ENCODE measurements at places on chromosomes 7 and 10.

DNA sequence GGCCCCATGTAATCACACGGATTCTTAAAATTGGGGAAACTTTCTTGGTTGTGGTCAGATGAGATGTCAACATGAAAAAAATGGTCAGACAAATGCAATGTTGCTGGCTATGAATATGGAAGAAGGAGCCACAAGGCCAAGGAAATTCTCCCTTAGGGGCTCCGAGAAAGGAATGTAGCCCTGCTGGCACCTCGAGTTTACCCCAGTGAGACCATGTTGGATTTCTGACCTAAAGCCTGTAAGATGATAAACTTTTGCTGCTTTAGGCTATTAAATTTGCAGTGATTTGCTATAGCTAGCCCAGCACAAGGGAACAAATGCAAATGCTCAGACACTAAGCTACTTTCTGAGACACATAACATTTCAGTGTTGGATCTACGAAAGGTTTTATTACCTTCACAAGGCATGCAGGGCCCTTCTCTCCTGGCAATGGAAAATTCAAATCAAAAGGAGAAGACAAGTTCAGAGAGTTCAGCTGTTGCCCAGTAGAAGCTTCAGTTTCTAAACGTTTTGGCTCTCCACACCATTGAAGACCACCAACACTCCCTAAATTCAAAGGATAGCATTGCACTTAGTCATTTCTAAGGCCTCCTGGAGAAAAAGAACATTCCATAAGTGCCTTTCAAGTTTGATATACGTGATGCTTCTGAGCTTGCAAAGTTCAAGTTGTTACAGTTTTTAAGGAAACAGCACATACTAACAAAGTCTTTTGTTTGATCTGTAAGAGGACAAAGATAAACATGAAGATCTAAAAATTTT is 23.4 kb downstream of the MCMBP start:
- no peak for DNase-seq

DNA sequence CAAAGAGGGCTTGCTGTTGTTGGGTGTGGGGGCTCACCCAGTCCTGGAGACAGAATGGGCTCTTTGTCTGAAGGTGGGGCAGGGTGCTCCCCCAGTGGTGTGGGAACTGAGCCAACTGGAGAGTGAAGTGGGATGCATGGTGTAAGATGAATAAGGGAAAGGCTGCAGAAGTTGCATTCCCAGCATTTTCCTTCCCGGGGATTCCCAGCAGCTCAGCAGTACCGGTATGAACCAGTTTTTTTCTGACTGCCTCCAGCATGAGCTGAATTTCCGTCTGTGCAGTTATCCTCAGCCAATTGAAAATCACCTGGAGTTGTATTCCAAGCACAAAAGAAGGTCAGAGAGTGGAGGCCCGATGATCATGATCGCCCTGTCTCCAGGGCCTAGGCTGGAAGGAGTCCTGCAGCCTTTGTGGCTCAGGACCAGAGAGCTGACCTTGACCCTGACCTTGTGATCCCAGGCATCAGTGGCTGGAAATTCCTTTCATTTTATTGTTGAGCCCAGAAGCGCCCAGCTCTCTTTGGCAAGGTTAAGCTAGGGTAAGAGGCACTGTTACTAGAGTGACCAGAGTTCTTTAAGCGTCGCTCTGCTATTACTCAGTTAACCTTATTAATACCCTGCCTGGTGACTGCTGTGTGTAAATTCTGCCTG is 33.4 kb downstream of the OGDH start:
- DNase-seq: no peak

DNA sequence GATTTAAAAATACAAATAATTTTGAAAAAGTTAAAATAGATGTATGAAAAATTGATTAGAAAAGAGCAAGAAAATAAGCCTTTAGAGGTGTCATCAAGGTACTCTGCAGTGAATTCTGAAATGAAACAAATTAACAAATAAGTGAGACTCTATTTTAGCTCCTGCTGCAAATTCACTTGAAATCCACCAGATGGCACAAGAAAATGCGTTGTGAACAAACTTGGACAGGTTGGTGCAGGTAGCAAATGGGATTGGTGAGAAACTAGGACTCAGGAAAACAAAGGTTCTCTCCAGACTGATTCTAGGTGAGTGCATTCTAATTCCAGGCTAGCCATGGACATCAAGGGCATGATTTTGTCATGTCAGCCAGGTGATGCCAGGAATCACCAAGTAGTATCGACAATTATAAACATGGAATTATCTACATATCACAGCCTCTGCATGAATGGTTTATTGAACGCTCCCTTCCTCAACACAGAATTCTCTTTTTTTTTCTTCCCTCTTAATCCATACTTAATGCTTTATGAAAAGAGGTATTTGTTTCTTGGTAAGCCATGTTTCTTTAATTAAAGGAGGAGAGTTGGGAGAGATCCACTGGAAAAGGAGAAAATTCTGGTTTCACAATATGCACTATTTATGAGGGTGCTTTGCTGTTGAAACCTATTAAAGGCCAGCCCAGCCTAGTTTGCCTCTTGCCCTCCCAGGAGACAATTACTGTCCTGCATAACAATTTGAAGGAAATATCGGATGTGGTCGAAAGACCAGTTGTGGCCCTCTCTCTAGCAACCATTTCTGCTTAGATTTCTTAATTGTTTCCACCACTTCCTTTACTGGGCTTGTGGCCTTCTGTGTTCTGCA is 118.1 kb downstream of the ZNF365 start:
- no peak for DNase-seq

DNA sequence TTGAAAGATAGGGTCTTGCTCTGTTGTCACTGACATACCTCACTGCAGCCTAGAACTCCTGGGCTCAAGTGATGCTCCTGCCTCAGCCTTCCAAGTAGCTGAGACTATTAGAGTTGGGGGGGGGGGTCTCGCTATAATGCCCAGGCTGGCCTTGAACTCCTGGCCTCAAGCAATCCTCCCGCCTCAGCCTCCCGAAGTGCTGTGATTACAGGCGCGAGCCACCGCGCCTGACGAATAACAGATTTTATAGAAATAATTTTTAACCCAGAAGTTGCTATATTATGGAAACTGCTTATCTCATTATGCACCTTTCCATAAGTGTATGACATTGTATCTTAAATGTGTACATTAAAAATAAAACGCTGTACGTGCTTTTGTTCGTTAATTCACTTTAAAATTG is 846 bp downstream of the ANKRD26 start:
- DNase-seq: no peak

DNA sequence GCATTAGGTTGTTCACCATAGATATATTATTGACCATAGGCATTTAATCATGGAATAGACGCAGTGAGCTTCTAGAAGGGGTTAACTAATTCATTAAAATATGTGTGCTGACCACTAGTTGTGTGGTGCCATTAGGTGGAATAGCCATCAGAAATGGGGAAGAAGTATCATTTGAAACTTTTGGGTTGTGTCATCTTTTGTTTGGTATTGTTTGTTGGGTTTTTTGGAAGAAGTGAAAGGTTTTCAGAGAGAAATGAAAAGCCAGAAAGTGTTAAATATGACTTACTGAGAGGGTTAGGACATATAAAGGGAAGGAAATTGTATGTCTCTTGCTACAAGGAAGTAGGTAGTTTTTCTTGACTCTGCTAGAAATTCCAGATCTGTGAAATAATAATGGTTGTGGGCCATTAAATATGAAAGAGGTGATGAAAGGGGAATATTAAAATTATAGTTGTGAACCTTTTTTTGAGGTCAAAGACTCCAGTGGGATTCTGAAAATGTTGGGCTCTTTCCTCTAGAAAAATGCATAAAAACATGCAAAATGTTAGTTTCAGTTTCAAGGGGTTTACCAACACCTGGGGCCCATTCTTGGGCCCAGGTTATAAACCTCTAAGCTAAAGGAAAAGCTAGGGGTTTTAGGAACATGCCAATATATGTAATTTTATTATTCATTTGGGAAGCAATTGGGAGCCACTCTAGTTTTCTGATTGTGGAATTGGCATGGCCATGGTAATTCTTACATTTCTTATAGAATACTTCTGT is 348.5 kb downstream of the BBS9 start:
- DNase-seq: no peak

- no peak for DNase-seq
These were observed 125.4 kb downstream of the PFKFB3 start for GRCh38 chr10:6327961-6328698.

DNA sequence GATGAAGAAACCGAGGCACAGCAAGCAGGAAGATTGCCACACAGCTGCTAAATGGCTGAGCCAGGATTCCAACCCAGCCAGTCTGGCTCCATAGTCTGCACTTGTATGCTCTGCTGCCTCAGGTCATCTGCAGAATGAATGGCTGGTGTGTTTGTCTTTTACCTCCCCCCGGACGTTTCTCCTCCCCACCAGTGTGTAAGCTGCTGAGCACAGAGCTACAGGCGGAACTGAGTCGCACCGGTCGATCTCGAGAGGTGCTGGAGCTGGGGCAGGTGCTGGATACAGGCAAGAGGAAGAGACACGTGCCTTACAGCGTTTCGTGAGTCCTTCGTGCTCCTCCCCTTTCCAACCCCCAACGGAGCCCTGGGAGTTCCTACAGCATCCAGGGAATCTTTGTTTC is 2.6 kb downstream of the CNPY4 start:
- DNase-seq: no peak

- no peak for DNase-seq
These were observed 41.5 kb upstream of the DNAJB6 start for GRCh38 chr7:157295338-157295737.
